ENCODE measurements at places on chromosomes 12 and 14.

DNA sequence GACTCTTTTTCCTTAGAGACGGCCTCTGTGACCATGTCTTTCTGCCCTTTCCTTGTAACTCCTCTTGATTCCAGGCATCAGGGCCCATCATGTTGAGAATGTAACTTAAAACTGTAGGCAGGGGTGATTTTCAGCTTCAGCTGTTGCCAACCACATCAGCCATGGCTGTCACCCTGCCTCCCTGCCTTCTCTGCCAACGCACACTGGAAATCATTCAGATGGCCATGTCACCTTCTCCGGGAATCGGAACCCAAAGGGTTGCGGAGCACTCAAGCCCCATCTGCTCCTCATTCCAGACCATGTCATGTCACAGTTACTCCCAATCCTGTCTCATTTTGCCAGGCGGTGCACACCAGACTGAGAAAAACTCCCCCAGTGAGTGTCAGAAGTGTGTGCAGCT, 72.1 kb downstream of the EMP1 start:
- DNase-seq: no peak

DNA sequence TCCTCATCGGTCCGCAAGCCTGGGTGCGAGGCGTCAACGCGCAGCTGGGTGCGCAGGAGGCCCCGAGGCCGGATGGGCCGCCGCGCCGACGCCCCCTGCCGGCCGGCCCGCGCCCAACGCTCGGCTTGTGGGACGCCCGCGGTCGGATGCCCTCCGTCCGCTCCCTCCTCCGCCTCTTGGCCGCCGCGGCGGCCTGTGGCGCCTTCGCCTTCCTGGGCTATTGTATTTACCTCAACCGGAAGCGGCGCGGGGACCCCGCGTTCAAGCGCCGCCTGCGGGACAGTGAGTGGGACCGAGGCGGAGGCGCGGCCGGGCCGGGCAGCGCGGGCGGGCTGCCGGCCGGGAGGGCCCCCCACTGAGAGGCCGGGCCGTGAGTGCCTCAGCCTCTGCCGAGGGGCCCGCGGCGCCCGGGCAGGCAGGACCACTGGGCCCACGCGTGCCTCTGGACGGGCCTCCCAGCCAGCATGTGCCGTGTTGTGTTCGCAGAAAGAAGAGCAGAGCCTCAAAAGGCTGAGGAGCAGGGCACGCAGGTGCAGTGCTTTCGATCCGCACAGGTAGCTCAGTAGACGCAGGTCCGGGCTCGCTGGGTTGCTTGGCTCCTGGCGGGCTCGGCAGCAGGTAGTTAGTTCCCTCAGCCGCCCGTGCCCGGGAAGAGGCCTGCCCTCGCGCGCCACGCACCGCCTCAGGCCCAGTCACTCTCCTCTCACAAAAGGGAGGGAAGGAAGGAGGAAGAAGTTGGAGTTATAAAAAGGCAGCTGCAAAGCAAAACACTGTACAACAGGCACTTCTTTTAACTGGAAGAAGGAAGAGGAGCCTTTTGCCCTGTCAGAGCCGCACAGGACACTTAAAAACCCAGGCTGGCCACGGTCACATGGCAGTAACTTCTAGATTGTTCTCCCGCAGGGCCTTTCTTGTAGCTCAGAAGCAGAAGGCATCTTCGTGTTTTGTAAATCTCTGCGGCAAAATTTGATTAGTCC, at the start of gene TOMM20L:
Gene TOMM20L, plus strand, starts transcription at position 119 of the 977 bp plus-strand sequence. Its CDS starts 28 bp downstream, at position 147.
- no peak for DNase-seq

- no peak for DNase-seq
Observed at GRCh38 chr12:74896186-74896585, 313.5 kb downstream of the KCNC2 start.

GRCh38 chr12:48281811-48282210, 68.9 kb downstream of the ZNF641 start:
- no peak for DNase-seq

DNA sequence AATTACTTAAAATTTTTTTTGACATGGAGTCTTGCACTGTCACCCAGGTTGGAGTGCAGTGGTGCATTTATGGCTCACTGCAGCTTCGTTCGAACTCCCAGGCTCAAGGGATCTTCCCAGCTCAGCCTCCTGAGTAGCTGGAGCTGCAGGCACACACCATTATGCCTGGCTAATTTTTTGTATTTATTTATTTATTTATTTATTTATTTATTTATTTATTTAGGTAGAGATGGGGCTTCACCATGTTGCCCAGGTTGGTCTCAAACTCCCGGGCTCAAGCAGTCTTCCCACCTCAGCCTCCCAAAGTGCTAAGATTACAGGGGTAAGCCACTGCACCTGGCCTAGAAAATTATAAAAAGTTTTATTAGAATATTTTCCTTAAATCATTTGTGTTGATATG, 73.6 kb downstream of the DACT1 start:
- no peak for DNase-seq

DNA sequence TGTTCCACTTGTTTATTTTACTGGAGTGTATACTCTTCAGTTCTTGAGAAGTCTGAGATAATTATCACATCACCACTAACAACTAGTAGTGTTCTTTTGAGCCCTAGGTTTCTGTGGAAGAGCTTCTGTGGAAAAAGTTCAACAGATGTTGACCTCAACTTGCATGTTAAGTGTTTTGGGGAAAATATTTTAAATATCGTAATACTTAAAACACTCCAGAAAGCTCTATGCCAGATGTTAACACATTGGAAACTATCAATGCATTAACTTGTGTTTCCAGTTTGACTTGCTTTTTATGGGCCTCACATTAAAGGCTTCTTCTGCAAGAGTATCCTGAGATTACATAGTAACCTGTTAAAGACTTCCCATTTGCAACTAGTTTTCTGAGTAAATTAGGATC, 173.1 kb downstream of the DUSP6 start:
- no peak for DNase-seq

- DNase-seq: no peak
Observed at GRCh38 chr12:70078161-70078560, 165.1 kb upstream of the CNOT2 start.

- no peak for DNase-seq
Observed at GRCh38 chr12:82926630-82927029, 239.9 kb downstream of the TMTC2 start.

DNA sequence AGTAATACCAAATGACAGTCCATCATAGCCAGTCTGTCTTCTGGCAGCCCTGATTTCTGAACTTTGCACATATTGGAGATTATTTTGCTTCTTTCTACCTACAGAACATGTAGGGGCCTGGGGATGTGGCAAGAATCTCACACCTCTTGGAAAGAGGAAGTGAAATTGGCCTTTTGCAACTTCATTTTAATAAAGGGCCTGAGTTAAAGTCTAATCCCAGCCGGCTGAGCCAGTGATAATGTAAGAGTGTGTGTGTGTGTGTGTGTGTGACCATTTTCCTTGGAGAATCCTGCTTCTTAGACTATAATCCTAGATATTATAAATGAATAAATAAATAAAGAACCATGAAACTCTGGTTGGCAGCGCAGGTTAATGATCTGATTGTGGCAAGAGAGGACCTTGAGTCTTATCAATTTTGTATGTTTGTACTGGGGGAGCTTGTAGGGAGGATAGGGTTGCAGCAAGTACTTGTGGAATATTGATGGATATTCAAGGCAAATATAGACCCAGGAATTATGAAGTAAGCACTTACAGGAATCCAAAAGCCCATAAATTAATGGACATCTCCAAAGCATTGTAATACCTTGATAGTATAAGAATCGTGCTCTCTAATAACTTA, 233.2 kb upstream of the AMIGO2 start:
- no peak for DNase-seq

GRCh38 chr12:94783862-94784261, 133.5 kb upstream of the TMCC3 start:
- no peak for DNase-seq

- DNase-seq: no peak
Observed at GRCh38 chr14:79709573-79709972, 501.7 kb downstream of the DIO2 start.

DNA sequence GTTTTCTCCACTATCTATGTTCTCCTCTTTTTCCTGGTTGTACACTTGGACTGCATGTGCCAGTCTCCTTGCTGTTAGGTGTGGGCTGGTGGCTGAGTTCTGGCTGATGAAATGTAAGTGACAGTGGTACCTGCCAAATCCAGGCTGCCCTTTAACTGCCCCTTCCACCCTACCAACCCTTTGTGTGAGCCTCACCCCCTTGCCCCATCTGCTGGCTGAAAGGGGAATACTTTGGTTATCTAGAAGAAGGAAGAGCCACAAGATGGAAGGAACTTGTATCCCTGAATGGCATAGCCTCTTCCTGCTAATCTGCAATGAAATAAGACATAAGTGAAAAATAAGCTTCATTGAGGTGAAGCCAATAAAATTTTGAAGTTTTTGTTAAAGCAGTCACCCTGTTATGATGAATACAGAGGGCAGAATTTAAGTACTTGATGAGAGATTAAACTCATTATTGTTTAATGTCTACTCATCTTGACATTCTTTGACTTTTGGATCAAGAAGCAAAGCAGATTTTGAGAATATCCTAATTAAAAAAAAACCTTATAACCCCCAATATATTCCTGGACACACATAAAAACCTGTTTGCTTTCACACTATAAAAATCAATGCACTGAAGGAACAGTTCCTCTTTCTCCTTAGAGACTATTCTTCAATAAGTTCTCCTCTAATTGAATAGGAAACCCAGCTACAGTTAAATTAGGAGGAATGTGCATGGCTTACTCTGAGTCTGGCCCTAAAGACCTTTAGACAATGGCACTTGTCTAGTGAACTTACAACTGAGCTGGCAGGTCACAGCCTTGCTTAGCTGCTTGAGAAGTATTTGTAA, 262.6 kb upstream of the BTG1 start:
- no peak for DNase-seq

- DNase-seq: no peak
Observed at GRCh38 chr12:105257321-105257728, 21.4 kb upstream of the APPL2 start.

GRCh38 chr12:12281134-12281533, 14.3 kb upstream of the LRP6 start:
- no peak for DNase-seq

DNA sequence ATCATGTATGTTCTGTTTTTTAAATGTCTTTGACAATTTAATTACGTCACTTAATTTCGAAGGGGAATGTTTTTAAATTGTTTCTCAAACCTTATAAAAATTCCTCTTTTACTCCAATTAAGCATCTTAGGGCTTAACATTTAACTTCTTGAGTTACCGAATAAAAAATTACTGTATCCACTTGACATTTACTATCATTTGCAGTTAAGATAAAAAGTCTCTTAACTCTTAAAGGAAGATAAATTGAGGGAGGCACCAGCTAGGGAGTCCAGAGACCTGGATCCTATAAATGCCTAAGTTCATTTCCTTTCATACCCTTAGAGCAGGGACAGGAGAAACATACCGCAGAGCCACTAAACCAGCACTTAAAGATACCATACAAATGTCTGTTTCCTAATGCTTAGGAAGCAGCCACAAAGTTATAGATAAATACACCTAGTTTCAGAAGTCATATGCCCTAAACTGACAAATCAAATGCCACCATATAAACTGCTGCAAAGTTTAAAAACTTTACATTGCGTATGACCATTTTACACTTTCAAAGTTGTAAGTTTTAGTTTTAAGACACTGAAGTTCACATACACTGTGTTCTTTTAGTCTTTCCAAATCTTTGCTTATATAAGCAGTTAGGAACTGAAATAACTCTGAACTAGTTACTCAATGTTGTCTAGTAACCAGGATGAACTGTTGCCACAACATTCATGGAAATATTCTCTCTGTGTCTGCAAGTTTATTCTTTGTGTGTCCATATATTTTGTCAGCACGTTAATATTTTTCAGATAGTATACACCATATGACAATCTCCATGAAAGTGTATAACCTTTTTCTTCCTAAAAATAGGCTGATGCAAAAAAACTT, 71.2 kb downstream of the GALNT4 start:
- DNase-seq: no peak

- DNase-seq: no peak
Observed at GRCh38 chr14:105863296-105864108, 337.1 kb downstream of the TMEM121 start.

- DNase-seq: no peak
Observed at GRCh38 chr14:53957739-53958138, 1.1 kb upstream of the BMP4 start.

DNA sequence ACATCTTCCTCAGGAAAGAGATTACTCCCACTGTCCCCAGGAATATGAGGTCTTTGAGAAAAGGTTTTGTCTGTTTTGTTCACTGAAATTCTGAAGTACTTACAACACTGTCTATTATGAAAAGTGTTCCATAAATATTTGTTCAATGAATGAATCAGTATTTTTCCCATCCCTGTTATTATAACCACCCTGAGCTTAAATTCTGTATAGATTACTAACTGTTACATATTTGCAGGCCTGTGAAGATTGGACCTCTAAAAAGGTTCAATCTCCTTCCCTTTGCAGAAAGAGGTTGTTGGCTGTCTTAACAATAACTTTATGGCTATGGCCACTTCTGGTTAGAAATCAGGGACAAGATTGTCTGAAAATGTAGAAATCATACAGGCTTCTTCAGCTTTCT, 174.5 kb upstream of the NPAS3 start:
- no peak for DNase-seq

GRCh38 chr14:75350505-75351060, 72.0 kb downstream of the FOS start:
- DNase-seq: no peak

- no peak for DNase-seq
Observed at GRCh38 chr12:83805873-83806272, 1106.7 kb downstream of the SLC6A15 start.

DNA sequence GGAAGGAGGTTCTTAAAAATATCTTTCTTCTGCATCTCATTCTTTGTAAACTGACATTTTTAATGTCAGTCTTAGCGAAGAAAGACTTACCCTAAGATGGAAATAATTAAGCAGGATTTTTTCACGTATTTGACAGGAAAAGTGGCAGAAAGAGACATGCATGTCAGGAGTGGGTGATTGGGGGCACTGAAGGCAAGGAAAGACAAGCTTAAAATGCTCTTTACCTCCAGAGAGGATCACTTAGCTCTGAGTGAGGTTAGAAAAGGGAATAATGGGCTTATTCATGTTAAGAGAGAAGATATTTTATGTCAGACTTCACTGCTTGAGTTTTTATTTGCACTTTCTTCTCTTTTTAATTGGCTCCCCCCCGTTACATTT, 1358.2 kb upstream of the TMEM132C start:
- no peak for DNase-seq
